ENCODE measurements at places on chromosomes 12 and 14.
A peak's percentile ranks its signal among the peaks of the same experiment; 100 is the strongest.

DNA sequence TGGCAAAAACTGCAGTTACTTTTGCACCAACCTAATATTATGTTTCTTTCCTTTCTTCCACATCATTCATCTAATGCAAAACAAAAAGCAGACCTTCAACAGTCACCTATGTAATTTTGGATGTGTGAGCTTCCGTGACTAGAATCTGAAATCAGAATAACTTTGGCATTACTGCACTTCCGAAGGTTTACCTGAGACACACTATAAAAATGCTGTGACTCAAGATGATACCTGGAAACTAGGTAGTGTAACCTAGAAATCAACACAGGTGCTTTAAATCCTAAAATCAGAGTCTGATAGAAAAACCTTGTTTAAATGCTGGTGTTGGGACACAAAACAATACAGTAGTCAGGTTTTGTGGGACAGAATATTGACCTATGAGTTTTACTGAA is 2.2 kb downstream of the BTBD7 start:
- DNase-seq, result no peak

GRCh38 chr14:50859296-50859624 is 12.6 kb upstream of the ABHD12B start:
- DNase-seq, result no peak

DNA sequence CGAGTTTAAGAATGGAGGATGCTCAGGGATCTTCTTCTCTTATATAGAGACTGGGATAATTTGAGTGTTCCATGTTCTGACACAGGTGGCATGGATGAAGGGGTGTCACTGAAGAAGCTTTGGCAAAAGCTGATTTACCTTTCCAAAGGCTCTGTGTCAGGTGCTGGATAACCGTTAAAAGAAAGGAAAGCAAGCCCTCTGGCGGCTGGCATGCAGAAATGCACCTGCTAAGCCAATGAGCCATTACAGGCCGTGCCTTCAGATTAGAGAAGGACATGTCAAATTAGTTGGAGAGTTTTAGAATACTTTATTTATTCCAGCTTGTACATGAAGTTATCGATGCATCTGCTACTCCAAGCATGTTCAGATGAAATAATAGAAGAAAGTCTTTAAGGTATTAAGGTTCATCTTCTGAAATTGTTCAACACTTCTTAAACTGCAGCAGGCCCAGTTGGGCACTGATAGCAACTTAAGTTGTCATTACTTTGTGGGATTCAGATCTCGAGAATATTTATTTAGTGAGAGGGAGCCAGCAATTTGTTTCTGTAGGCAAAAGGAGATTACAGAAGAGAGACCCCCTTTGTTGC is 678.2 kb downstream of the NRXN3 start:
- peak; percentile 17 for DNase-seq

GRCh38 chr12:105487963-105488362 is 157.5 kb downstream of the C12orf75 start:
- DNase-seq, result no peak

DNA sequence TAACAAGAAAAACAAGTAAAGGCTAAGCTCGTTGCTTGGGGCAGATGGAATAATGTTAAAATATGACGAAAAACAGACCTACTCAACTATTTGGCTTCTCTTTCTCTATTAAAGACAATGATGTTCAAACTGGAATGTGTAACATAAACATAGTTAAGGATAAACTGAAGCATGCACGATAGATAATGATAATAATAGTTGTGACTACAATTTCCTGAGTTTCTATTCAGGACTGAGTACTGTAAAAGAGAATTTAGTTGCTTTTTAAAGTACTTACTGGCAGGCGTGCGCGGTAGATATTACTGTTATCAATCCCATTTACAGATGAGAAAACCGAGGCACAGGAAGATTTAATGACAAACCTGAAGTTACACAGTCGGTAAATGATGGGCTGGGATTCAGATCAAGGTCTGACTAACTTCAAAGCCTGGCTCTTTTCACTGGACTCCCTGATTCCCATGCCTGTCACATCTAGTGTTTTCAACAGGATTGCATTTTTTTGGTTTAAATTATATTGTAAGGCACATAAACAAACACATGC is 103.0 kb downstream of the CRADD start:
- no peak for DNase-seq

GRCh38 chr12:230925-231671 is 17.1 kb upstream of the SLC6A12 start:
- DNase-seq, result no peak

DNA sequence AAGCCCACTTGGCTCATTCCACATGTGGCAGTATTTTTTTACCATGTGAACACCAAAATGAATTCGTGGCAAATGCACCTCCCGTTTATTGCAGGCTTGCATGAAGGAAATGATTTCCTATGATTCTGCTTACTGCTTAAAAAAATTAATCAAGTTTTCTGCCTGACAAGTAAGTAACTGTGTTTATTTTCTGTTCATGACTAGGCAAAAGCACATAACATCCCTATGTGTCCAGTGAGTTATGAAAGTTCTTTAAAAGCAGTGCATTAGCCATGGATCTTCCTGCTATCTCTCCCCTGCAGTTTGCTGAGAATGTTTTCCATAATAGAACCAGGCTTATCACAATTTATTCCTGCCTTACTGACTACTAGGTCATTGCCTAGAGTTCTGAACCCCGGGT is 20.4 kb downstream of the GPR65 start:
- DNase-seq, result no peak

- no peak for DNase-seq
These were observed 41.7 kb downstream of the NUAK1 start for GRCh38 chr12:106097011-106097410.

- DNase-seq, result no peak
These were observed 825 bp downstream of the DHH start for GRCh38 chr12:49093792-49094159.

- no peak for DNase-seq
These were observed 482.8 kb downstream of the PRKD1 start for GRCh38 chr14:29444805-29445204.

- DNase-seq, result no peak
These were observed 1204.8 kb downstream of the GALC start for GRCh38 chr14:86788224-86788623.

GRCh38 chr12:76713130-76713529 is 50.8 kb upstream of the ZDHHC17 start:
- no peak for DNase-seq

DNA sequence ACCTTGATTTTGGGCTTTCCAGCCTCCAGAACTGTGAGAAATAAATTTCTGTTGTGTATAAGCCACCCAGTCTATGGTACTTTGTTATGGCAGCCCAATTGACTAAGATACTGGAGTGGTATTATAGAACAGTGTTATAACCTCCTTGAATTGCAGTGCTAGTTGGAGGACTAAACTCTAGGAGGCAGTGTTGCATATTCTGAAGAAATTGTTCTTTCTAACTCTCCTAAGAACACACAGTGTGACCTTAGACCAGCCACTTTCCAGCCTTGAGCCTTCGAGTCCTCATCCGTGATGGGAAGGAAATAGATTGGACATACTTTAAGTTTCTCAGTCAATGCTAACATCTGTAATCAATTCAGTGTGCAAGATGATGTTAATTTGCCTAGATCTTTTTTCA is 22.4 kb upstream of the LRRC10 start:
- no peak for DNase-seq

DNA sequence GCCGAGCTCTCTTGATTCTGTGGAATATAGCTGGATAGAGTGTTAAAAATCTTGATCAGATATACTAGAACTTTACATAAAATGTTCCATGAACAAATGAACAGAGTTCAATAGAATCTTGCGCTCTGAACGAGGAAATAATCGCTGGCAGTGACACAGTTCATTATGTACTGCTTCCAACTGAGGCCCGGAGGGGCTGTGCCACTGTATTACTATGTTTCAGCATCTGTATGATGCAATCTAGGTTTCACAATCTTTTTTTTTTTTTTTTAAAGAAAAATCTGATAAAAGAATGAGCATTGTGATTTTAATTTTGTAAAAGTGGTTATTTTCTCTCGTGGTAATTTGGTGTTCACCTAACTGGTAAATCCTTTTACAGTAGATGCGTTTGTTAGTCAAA is 77.2 kb downstream of the FERMT2 start:
- DNase-seq, result no peak

DNA sequence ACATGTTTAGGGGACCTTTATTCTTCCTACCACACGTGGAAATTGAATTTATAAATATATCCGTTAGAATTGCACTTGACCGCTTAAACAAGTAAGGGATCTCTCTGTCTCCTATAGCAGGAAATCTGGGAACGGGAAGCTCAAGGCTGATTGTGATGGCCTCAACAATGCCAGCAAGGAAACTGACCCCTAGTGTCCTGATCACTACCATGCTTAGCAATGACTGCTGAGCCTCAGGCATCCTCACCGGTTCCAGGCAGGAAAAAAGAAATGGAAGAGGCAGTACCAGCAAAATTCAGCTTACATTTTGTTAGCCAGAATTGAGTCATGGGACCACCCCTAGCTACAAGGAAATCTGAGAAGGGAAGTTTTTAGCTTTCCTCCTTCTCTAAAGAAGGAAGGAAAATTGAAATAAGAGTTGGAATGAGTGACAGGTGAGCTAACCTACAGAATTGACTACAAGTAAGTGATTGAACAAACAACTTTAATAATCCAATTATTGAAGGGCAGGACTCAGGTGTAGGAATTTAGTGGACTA is 43.9 kb upstream of the AMN1 start:
- DNase-seq, result no peak

- DNase-seq, result no peak
These were observed 170.6 kb downstream of the TMTC2 start for GRCh38 chr12:82857276-82857675.

GRCh38 chr12:50720085-50720484 is 43.8 kb upstream of the ATF1 start:
- no peak for DNase-seq

- no peak for DNase-seq
These were observed 113.3 kb upstream of the TMPO start for GRCh38 chr12:98402091-98402490.

GRCh38 chr12:109721276-109721675 is 7.7 kb downstream of the FAM222A start:
- DNase-seq, result no peak

- DNase-seq, result no peak
These were observed 278.8 kb downstream of the ZFP36L1 start for GRCh38 chr14:68513838-68514607.

- DNase-seq, result no peak
These were observed 338.8 kb upstream of the DDHD1 start for GRCh38 chr14:53491884-53492277.

DNA sequence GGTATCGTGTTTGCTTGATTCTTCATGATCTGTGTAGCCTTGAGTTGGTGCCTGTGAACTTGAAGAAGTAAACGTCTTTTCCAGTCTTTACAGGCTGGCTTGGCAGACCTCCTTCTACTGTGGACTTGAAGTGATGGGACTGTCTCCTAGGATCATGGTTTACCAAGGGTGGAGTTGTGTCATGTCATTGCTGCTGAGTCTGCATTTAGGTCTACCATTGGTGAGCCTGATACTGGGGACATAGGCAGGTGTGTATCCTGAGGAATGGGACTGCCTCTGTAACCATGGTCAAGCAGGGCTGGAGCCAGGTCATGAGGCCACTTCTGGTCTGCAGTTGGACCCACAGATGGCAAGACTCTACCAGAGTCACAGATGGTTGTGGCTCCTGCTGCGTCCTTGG is 20.7 kb upstream of the PPP1R12A start:
- no peak for DNase-seq

GRCh38 chr12:70043490-70044138 is 199.6 kb upstream of the CNOT2 start:
- DNase-seq, result no peak

DNA sequence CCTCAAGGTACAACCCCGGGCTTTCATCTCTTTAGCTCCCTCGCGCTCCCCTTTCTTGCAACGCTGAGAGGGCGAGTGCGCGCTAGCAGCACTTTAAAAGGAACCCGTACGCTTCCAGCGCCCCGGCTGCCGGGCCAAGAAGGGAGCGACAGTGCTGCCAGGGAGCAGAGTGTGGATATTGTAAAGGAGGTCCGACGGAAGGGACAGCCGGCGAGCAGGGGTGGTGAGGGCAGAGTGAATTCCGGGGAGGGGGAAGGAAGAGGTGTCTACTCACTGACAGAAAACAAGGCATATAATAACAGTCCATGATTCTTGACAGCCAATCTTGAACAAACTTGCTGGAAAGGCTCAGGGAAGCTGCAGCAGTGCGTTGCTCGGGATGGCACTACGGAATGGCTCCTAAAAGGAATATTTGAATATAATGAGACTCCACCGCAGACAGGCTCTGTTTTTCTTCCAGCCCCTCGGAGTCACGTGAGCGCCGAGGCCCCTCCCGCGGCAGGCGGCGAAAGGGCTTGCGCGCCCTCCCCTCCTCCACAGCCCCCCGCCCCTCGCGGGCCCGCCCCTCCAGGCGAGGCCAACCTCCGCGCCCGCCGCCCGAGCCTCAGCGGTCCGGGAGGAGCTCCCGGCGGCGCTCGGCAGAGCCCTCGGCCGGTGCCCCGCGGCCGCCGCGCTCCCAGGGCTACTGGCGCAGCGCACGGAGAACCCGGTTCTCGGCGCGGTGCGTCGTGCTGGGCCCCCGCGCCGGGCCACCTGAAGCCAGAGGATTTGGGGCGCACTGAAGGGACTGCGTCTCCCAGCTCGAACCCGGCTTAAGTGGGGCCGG is 3.4 kb downstream of the BMP4 start:
- DNase-seq, result peak; percentile 59

DNA sequence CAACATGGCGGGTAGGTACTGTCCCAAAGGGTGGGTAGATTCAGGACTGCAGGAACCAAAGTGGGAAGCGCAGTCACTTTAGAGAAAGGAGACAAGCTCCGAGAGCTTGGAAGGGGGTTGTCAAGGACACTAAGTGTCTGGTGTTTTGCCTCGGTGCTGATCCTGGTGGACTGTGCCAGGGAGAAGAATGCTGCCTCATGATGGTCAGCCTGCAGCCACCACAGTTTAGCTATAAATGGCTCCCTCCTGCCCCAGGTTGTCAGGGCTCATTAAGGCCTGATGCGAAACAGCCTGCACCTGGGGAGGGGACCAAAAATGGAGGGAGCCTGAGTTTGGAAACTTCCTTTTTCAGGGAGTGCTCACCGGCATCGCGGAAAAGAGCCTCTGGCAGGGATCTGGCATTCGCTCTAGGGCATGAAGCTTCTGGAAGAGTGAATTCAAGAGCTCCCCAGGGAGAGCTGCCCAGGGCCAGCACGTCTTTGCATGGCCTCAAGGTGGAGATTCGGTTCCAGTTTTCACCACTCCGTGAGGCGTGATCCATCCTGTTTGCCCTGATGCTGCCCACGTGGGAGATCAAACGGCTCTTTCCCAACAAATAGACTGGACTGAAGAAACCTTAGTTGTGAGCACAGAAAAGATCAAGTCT is 164.0 kb downstream of the FOXN3 start:
- no peak for DNase-seq

GRCh38 chr14:61222388-61222787 is 58.8 kb downstream of the TMEM30B start:
- no peak for DNase-seq

DNA sequence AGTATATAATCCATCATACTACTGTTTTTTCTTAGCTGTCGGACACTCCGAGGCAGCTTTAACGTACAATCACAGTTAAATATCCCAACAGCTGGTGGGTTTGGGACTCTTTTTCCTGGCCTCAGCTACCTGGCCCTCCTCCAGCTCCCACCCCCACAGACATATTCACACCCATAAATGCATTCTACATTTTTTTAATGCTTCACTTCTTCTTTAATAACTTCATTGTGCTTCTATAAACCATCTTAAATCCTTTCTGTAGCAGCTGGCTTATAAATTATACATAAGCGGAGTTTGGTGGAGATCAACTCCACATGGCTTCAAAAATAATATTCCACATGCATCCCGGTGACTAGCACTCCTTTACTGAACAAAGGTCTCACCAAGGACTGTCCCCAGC is 33.3 kb downstream of the TDG start:
- no peak for DNase-seq

GRCh38 chr12:130051900-130052299 is 110.4 kb upstream of the FZD10 start:
- DNase-seq, result no peak

GRCh38 chr14:70807898-70808415 is 1.4 kb downstream of the MAP3K9 start:
- peak; percentile 74 for DNase-seq

Data from CD4-positive, alpha-beta T cell treated with Interleukin-17A for 4 hours (primary cell).